ENCODE measurements at places on chromosomes 7 and 10.

DNA sequence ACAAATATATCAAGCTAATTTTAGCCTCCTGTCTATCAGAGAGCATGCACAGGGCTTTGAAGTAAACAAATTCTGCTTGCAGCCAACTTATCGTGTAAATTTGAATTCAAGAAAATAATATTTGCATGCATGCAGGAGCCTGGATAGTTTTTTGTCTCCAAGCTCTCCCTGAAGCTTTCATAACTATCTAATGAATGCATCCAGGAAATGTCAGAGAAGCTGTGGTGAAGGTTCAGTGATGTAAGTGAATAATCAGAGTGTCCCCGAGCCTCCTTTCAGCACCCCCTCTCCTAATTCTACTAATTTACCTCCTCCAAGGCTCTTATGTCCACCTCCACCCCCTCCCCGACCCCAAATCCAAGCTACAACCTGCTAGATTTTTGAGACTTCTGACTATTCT lies 172.0 kb upstream of the ZNF32 start:
- no peak for DNase-seq

GRCh38 chr10:70920519-70920918 lies 32.2 kb upstream of the PCBD1 start:
- DNase-seq, result no peak

GRCh38 chr7:107506674-107507339 lies 37.0 kb downstream of the GPR22 start:
- no peak for DNase-seq

GRCh38 chr10:52135101-52135500 lies 179.0 kb upstream of the DKK1 start:
- DNase-seq, result no peak

GRCh38 chr10:86526606-86527005 lies 5.0 kb upstream of the WAPL start:
- DNase-seq, result no peak

GRCh38 chr10:110006358-110007160 lies 1.2 kb upstream of the ADD3 start:
- DNase-seq, result no peak

DNA sequence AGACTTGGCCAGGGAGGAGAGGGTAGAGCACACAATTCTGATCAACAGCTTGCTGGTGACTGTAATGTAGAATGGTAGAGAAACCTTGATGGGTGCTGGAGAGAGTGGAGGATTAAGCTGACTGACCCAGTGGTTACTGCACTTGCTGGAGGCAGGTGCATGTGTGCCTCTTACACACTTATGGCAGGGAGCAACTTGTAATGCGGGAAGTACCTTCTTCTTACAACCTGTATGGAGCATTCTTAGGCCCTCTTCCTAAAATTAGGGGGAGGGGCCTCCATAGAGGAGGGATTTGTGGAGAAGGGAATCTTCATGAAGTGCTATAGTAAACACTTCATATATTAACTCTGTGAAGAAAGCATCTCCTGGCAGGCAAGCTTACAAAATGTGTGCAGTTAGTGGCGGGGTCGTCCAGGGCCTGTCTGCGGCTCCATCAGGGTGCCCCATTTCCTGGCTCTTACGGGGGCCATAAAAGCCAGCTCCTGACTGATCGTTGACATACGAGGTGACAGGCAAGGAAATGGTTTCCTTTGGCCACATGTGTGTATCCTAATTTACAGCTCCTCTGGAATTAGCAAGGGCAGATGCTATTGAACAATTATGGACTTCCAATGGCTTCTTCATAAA lies 113.5 kb downstream of the RTKN2 start:
- no peak for DNase-seq

Data from NCI-H2227 treated with DMSO at 0.1 percent for 48 hours (cell line).